ENCODE measurements at places on chromosomes 16 and 17.

DNA sequence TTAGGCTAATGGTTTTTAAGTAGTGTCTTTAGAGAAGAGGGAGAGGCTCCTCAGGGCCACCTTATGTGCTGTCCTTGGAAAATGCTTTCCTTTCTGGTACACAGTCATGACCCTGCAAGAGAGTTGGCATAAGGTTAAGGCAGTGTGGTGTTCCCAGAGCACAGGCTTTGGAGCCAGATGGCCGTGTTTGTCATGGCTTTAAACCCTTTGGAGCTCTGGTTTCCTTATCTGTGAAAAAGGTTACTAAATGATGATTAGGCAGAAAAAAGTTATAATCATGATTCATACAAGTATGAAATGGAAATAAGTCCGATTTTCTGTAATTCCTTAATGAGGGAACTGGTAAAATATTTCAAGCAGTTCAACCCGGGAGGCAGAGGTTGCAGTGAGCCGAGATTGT, 13.2 kb downstream of the UTP4 start:
- DNase-seq, result no peak

DNA sequence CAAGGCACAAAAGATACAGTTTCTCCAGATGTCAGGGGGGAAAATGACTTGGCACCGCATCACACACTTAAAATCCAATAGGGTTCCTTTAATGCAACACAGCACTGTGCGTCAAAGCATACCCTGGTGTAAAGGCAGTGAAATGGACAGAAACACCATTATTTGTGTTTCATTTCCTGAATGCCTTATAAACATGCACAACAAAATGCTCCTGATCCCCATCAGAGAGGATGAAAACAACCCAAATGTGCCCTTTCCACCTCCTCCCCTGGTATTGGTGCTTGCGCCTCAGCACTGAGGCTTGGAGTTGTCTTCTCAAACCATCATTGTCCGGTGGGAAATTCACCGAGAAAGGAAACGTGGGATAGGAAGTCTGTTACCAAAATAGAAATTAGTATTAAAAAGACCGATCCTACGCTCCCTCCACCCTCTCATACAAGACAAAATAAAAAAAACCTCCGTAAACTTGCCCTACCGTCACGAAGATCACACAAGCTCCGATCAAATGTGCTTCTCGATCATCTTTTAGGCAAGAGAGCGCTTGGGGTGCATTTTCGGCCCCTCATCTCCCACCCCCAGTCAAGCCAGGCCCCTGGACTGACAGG, 722 bp downstream of the CDC27 start:
- DNase-seq, result no peak

DNA sequence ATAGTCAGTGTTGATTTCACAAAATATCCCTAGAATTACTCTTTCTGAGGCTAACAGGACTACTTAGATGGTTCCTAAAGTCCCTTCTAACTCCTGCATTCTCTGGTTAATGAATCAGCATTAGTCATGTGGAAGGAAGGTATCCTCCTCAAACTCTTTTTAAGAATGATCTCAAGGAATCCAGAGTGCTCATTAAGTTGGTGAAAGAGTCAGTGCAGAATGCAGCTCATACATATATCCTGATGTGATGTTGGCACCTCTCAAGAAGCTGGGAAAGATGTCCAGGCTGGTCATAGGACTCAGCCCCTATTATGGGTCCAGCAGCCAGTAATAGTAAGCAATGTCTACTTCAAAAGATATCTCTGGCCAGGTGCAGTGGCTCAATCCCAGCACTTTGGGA, 65.5 kb downstream of the PIGL start:
- no peak for DNase-seq

DNA sequence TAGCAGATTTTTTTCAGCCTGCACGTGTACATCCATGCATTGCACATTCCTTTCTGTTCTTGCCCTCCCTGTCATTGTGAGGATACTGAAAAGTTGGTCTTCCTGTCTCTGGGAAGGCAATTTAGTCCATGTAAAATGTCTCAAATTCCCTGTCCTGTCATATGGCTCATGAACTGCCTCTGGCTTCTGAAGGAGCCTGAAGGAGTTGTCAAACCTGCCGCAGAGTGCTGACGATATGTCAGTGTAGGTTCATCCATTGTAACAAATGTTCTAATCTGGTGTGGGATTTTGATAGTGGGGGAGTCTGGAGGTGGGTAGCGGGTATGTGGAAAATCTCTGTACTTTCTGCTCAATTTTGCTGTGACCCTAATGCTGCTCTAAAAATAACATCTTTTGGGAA, 59.6 kb downstream of the YPEL2 start:
- DNase-seq, result no peak

- DNase-seq, result no peak
Observed at GRCh38 chr17:74779948-74780400, 3.8 kb upstream of the NAT9 start.

GRCh38 chr17:74271901-74272561, 2.0 kb upstream of the DNAI2 start:
- DNase-seq, result no peak

- no peak for DNase-seq
Observed at GRCh38 chr16:9950658-9951057, 231.6 kb downstream of the GRIN2A start.

DNA sequence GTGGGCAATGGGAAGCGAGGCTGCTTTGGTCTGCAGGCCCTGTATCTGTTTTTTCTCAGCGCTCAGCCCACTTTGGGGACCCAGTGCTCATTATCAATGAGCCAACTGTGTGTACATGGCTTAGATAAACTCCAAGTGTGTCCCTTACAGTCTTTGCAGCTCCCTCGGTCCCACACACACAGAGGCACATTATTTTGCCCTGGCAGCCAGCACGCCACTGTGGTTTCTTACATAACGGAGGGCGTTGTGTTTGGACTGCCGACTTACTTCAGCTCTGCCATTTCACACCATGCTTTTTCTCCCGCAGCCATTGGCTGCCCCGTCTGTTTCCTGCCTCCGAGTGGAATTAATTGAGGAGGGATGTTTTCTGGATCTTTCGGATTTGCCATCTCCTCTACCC, 56.5 kb upstream of the CLEC18A start:
- no peak for DNase-seq

Measured in stimulated activated CD8-positive, alpha-beta memory T cell treated with anti-CD3 and anti-CD28 coated beads, Interleukin-2, amount 100 ng/mL, for 1 hour (primary cell).